ENCODE measurements at places on chromosomes 2 and 18. TPM values are rescaled to one million over a fixed set of nuclear protein-coding genes. Genes with fewer than 3 reads are reported as not detected.
A peak's percentile ranks its signal among the peaks of the same experiment; 100 is the strongest.

- no peak for DNase-seq
Observed at GRCh38 chr2:149625271-149625670, 37.7 kb upstream of the MMADHC start.

- DNase-seq, result no peak
Observed at GRCh38 chr18:42030586-42031182, 75.7 kb downstream of the PIK3C3 start.

DNA sequence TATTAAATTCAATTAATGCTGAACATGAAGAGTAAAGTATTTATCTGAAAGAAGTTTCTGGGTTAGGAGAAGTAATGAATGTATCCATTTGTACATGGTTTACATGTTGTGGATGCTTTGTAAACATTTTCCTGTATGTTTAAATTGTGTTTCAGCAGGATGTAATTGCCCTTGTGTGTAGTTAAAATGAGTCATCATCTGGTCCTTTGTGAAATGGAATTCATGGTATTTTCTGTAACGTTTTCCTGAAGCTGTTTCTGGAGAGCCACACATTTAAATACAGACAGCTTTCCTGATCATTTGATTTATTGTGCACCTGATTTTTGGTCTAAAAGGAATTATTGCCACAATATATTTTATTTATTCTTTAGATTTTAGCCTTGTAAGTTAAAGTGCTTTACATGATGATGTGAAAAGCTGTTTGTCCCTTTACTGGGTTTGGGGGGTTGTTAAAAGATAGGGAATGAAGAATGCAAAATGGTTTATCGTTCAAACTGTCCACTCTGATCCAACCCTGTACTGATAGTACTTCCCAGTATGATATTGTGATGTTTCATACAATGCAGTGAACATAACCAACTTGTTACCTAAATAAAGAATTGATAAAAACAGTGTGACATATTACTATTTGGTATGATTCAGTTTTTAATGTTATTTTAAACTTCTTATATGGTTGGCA, 41.7 kb upstream of the SLC3A1 start:
- no peak for DNase-seq

DNA sequence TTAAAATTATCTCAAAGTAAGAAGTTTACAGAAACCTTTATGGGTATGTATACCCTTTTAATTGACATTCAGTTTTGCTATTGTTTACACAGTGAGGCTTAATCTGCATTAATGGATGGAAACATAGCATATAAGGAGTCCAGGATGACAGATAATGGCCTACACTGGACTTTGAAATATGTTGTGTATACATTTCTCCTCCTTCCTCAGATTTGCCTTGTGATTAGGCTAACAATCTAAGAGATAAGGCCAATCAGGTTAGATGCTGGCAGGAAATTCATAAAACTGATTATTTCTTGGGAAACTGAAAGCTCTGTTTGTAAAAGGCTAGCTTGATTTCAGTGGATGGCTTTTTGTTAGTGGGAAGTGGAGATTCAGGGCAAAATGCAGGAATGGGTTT, 191.9 kb downstream of the LDLRAD4 start:
- no peak for DNase-seq

- no peak for DNase-seq
Observed at GRCh38 chr2:26330604-26331003, 15.3 kb upstream of the SELENOI start.

DNA sequence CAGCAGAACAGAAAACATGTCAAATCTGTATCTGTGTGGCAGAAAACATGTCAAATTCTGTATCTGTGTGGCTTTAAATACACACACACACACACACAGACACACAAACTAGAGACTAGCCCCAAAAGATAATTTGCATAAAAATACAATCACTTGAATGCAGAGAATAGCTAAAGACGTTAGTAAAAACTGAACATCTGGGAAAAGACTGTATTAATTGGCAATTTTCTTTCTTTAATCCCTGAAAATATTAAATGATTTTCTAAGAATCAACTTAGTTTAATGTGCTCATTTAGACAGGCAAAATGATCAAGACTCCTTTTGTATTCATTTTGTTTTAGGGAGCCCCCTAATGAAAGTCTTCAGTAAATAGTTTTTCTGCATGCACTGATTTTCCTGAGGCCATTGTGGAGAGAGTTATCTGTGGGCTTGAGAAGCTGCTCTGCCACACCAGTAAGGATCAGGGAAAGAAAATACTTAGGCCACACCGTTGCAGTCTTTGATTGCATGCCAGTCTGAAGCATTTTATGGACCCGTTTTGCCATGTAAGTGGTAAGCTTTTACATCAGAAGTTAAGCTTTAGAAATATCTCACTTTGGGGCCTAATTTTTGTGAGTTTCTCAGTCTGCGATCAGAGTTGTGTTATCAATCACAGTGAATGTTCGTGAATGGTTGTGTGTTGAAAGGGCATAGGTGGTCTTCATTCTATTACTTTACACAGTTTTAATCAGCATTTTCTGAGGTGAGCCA, 2.2 kb downstream of the SPATS2L start:
- no peak for DNase-seq

DNA sequence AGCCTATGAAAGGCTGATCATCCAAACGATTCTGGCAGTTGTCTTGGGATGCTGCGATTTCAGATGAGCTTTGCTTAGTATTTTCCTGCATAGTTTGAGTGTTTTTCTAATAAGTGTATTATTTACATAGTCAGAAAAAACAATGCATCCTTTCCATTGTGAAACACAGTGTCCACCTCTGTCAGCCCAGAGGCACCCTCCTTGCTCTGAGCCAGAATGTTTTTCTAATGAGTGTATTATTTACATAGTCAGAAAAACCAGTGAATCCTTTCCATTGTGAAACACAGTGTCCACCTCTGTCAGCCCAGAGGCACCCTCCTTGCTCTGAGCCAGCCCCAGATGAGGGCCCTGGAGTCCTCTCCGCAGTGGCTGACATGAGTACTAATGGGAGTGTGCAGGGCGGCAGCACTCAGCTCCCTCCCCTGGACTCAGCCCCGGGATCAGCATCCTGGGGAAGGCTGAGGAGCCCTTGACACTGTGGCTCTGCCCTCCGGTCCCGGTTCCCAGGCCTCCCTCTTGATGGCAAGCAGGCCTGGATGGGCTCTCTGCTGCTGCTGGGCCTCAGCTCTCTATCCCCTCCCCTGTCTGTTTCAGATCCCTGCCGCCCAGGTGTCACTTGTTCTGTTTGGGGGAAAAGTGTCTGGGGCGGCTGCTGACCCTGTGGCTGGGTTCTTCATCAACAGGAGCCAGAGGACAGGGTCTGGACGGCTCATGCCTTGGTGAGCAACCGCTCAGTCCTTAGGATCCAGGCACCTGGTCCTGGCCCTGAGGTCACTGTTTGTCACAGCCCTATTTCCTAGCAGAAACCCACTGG, 5.9 kb downstream of the MFSD2B start:
- no peak for DNase-seq

- no peak for DNase-seq
Observed at GRCh38 chr18:68865021-68865420, 67.1 kb downstream of the CCDC102B start.

DNA sequence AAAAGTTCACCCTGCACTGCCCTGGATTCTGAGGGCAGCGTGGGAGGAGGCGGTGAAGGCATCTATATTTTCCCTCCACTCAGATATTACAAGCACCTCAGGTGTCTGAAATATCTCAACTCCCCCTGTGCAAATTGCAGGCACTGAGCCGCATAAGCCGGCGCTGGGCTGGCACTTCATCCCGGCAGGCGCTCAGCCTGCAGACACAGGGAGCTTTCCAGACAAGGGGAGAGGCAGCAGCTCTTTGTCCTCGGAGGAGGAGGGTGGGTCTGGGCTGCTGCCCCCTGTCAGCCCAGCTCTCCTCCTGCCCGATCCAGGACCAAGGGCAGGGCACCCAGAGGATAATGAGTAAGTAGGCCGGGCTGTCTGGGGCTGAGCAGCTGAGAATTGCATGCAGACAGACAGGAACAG, 189.3 kb upstream of the MYT1L start:
- no peak for DNase-seq

DNA sequence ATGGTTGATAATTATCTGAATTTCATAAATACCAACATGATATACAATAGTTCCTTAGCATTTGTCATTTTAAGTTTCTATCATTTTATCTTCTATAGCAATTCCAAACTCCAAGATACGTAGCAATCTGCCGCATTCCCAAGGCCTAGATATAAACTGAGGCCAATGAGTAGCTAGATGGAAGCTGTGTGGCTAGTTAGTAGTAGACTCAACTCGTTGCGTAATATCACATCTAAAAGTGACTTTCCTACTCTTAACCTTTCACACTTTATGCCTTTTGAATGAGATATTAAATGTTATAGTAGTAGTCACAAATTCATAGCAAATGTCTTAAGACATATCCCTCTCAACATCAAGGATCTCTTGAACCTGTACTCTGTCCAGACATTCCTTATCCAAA, 33.6 kb downstream of the WDSUB1 start:
- DNase-seq, result no peak

DNA sequence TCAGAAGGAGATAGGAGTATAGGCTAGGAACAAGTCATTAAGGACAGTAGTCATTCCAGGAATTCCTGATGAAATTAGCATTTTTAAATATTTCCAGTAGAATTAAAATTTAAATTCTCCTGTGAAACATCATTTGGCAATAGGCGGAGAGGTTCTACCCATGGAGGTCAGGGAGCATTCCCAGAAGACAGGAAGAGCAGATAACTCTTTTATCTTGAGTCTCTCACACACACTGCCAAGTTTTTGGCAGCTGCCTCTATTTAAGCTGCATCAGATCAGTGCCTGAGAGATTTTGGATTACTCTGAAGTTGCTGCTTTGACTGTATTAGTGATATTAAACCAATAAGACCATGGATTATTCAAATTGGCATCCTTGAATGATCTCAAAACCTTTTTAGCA, 714.7 kb downstream of the EPHA4 start:
- no peak for DNase-seq

DNA sequence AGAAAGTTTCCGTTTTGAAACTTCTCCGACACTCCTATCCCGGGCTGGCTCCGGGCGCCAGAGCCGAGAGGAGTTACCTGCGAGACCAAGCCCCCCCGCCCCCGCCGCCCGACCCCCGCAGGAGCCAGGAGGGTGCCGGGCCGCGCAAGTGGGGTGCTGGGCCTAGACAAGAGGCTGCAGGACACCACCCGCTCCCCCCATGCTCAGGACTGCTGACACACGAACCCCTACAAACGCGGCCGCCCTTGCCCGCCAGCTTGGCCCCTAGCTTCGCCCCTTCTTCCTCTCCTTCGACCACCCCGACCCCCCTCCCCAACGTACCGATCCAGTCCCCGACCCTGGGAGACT, 497 bp downstream of the PLA2R1 start:
- DNase-seq, result no peak

DNA sequence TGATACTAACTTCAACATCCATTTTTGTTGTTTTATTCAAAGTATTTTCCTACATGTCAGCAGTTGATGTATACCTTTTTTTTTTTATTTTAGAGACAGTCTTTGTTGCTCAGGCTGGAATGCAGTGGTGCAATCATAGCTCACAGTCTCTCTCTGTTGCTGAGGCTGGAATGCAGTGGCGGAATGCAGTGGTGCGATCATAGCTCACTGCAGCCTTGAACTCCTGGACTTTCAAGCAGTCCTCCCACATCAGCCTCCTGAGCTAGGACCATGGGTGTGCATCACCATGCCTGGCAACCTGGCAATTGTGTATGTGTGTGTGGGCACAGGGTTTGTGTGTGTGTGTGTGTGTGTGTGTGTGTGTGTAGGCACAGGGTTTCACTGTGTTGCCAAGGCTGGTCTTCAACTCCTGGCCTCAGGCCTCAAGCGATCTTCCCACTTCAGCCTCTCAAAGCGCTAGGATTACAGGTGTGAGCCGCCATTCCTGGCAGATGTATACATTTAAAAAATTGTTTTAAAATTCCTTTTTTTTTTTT, 24.8 kb downstream of the SANBR start:
- DNase-seq, result no peak

- peak; percentile 64 for DNase-seq
Observed at GRCh38 chr2:224260372-224261020, 141.4 kb downstream of the FAM124B start.

DNA sequence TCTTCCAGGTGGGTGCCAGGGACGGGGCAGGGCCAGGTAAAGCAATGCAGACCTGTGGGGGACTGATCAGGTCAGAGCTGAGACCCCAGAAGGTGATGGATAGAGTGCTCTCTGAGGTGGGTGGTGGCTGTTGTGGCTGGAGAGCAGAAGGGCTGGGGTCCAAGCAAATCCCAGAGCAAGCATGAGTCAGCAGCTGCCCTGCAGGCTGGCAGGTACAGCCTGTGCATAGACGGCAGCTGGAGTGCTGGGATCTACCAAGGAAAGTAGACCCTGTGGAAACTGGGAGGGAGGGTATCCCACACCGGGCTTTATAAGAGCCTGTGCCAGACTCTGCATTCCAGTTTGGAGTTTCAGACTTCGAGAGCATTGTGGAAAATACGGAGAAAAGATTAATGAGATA, 663 bp downstream of the TRIM54 start:
- no peak for DNase-seq

GRCh38 chr2:212520340-212520739, 18.3 kb downstream of the ERBB4 start:
- no peak for DNase-seq

DNA sequence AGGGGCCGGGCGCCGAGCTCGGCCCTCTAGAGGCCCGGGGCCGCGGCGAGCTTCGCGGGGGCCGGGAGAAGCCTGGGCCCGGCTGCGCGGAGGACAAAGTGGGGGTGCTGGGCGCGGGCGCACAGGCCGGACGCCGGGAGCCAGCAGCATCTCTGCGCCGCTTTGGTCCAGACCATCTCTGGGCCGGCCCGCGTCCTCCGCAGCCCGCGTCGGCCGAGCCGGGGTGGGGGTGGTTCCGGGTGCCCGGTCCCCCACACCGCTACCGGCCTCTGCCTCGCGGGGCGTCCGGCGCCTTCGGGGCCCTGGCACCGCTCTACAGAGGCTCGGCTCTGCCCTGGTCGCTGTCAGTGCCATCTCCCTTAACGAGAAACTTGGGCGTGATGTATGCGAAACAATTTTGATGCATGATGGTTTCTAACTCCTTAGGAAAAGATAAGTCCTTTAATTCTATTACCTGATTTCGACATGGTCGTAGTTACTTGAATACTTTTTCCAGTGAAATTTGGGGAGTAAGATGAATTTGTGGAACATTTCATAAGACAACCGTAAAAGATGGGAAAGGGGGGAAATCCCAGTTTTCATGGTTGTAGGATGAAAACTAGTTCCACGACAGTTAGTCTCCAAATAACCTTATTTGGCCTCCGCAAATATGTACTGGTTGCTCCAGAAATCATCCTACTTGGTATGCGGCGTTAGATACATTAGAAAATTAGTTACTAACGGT, 562 bp downstream of the TWSG1 start:
- no peak for DNase-seq

CERKL gene
- polyA plus RNA-seq, result 18.3 TPM

ASB18 gene
- polyA plus RNA-seq, result not detected

KLHL29 gene
- 10.0 TPM for polyA plus RNA-seq

ARHGEF4 gene
- 6.2 TPM for polyA plus RNA-seq

IL36G gene
- 0.21 TPM for polyA plus RNA-seq

IL36RN gene
- polyA plus RNA-seq, result not detected

KCNG2 gene
- polyA plus RNA-seq, result 0.15 TPM

MYO5B gene
- 26.7 TPM for polyA plus RNA-seq

CXCR2 gene
- polyA plus RNA-seq, result 0.15 TPM

UPP2 gene
- polyA plus RNA-seq, result 11.7 TPM

C1GALT1C1L gene
- 2.8 TPM for polyA plus RNA-seq

REV1 gene
- 55.4 TPM for polyA plus RNA-seq

L3MBTL4 gene
- 5.1 TPM for polyA plus RNA-seq

Data from right renal cortex interstitium (tissue), 3 donors.